ENCODE measurements at places on chromosomes 5 and 9.

DNA sequence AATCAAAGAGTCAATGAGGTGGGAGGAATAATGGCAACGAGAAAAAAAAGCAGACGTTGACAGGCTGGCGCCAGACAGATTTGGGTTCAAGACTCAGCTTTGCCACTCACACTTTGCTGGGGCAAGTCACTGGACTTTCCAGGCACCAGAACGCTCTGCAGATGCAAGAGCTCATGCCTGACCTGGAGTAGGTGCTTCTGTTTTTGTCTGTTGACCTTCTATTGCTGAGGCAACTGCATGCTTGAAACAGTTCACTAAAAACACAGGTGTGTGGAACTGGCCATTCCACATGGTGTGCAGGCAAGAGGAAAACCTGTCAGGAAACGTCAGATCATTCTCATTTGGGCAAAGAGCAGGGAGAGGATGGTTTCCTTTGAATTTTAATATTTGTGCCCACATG, 161.2 kb upstream of the SMIM23 start:
- no peak for DNase-seq

DNA sequence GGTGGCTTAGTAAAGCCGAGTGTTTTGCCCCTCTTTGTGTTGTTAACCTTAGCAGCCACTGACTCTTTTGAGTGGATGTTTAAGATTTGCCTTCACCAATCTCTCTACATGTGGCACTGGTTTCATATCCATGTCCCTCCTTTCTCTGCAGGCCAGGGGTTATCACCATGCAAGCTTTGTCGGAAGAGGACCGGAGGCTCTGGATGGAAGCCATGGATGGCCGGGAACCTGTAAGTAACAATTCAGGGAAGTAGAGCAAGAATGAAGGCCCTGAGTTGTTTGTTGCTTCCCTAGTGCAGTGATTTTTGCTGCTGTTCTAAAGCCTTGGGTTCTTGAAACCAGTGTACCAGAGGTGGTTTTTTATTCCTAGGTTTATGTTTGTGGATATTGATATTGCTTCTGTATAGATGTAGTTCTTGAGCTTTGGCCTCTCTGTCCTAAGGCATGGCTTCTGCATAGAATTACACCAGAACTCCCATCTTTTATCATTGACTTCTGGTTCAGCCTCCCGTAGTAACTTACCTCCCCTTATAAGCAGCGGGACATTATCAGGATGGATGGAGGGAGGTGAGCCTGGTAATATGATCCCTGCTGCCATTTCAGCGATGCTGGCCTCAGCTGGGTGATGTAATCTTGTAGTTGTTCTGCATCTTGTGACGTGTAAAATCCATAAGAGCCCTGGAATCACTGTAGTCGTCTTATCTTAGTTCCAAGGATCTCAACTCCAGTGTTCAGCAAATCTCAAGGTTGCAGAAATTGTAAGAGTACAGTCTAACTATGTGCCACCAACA, 161.9 kb downstream of the ARHGAP26 start:
- DNase-seq = no peak

- DNase-seq = no peak
Measured at GRCh38 chr9:125650271-125650737, 56.7 kb downstream of the MAPKAP1 start.

- no peak for DNase-seq
Measured at GRCh38 chr9:131167936-131168335, 42.5 kb downstream of the NUP214 start.

DNA sequence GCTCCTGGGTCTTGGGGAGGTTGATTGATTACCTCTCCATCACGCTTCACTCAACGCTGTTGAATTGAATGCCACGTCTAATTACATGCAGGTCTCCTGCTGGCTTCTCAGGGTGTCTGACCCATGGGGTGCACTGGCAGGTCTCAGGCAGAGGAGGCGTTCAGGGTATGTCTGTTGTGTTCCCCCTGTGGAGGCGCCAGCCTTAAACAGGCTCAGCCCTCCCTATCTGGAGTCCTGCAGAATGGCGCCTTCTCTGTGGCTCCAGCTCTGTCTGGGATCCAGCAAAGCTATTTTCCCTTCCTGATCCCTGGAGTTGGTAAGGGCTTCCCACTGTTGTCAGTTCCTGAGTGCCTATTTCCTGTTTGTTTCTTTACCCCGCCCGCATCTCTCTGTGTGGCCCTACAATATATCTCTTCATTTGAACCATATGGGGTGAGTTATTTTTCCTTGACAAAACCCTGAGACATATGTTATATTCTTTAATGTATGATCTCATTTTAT, 150.0 kb downstream of the NTRK2 start:
- DNase-seq = no peak

GRCh38 chr5:160467555-160468362, 46.1 kb downstream of the PTTG1 start:
- no peak for DNase-seq

GRCh38 chr9:119026120-119026519, 343.1 kb downstream of the BRINP1 start:
- DNase-seq = no peak

GRCh38 chr5:177471610-177472356, 1.7 kb downstream of the DBN1 start:
- no peak for DNase-seq

- DNase-seq = no peak
Measured at GRCh38 chr5:168608386-168608785, 29.2 kb upstream of the PANK3 start.

- DNase-seq = no peak
Measured at GRCh38 chr5:932151-932627, 39.5 kb downstream of the TRIP13 start.

GRCh38 chr5:34930462-34930844, 1.1 kb downstream of the DNAJC21 start:
- no peak for DNase-seq
